ENCODE measurements at places on chromosomes 6 and 20.

DNA sequence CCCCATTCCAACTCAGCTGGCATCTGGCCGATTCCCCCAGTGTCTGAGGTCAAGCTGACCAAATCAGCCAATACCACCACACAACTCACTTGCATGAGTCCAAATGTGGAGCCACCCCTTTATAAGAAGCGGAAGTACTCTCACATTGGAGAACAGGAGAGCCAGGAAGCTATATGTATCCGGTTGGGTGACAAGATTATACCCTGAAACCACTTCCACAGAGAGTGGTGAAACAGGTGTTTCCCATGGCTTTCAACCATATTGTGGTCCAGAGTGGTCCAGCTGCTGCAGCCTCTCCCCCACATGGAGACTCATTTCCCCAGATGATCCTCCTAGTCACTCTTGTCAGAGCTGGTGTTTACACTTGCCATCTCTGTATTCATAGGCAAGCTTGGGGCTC, 24.0 kb upstream of the SERINC1 start:
- no peak for DNase-seq

DNA sequence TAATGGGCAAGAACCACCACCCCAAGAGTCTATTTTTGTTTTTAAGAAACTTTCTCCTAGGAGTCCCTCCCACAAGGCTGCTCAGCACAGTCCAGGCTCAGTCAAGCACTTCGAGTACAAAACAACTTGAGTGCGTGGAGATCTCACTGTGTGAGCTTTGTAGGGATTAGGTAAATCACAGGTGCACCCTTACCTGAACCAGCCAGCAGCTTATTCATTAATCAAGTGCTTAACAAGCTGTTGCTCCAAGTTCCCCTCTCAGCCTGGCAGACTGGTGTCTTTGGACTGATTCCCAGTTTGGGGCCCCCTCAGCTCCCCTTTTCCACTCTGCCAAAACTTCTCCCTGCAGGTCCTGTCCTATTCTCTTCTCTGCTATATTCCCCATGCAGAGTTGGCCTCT, 133.1 kb downstream of the LY86 start:
- DNase-seq, result no peak

GRCh38 chr20:33985280-33985679, 8.4 kb upstream of the RALY start:
- no peak for DNase-seq

GRCh38 chr20:45944151-45944964, 9.9 kb downstream of the PCIF1 start:
- no peak for DNase-seq

GRCh38 chr20:46774236-46774635, 64.8 kb downstream of the SLC2A10 start:
- no peak for DNase-seq

GRCh38 chr6:77561768-77562314, 91.0 kb upstream of the MEI4 start:
- DNase-seq, result peak; percentile 18

GRCh38 chr6:149221774-149222070, 95.8 kb upstream of the TAB2 start:
- no peak for DNase-seq

GRCh38 chr20:11261533-11262000, 587.8 kb upstream of the JAG1 start:
- DNase-seq, result peak; percentile 74

- DNase-seq, result no peak
Observed at GRCh38 chr20:59185809-59186208, 22.2 kb downstream of the ZNF831 start.

GRCh38 chr20:34079818-34080217, 32.2 kb downstream of the EIF2S2 start:
- DNase-seq, result no peak

DNA sequence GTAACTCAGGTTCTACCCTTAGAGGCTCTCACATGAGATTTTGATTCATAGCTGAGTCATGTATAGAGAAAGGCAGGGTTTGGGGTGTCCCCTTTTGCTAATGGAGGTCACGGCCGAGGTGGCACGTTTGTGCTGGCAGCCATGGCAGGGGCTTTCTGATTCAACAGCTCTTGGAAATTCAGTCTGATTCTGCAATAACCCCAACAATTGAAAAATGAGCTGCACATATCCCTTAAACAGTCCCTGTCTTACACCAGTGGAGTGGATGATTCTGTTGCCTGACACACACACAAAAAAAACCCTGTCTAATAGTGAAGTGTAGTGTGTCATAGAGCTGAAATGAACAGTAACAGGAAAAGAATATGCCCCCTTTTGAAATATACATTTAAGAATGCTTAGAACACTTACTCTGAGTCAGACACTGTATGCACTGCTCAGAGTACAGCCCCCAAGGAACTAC, 40.4 kb upstream of the ARG1 start:
- DNase-seq, result no peak

GRCh38 chr6:16704401-16705045, 56.7 kb downstream of the ATXN1 start:
- peak; percentile 53 for DNase-seq

- DNase-seq, result peak; percentile 94
Observed at GRCh38 chr6:125598422-125598821, 151.0 kb upstream of the HEY2 start.

DNA sequence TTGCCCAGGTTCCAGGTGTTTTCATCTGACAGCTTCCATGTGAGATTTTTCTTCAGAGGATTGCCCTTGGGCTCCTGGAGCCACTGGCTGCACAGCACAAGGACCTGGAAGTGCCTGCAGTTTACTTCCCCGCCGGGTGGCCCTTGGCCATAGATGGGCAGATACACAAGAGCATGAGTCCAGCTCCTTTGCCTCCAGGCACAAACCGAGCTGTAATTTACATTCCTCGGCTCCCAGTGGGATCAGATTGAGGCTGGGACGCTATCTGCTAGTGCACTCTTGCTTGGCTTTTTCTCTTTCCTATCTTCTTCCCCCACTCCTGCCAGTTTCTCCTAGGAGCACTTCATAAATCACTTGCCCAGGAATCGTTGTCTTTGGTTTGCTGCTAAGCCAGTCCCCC, 85.4 kb upstream of the RALY start:
- no peak for DNase-seq

GRCh38 chr20:64261138-64261537, 5.6 kb downstream of the PCMTD2 start:
- DNase-seq, result peak; percentile 76

DNA sequence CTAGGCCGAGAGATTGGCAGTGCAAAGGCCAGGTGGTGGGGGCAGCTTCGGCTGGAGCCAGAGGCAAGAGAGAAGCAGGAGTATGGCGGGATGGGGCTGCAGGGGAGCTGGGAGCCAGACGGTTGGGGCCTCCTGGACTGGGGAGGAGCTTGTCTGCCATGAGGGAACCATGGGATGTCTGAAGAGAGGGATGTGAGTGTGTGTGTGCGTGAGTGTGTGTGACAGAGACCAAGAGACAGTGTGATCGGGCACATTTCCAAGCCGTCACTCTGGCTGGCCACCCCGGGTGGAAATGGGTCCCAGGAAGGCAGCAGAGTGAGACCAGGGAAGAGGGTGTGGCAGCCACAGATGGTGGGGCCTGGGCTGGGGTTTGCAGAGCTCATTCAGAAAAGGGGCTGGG, 13.8 kb downstream of the PHACTR3 start:
- DNase-seq, result no peak

DNA sequence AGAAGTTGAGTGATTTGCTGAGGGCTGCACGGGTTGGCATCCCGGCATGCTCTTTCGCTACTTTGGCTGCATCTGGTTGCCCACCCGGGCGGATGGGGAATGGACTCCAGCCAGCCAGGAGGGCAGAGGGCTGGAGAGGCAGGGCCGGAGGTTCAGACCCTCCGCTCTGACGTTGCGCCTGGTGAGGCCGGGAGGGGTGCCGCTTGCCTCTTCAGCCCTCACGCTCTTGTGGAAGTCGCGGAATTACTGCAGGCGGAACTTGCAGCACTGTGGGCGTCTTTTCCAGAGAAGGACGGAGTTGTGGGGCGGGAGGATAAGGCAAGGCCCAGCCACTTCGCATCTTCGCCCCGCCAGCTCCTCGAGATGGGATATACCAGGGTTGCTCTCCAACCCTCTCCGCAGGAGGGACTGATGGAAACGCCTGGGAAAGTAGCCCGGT, 656 bp downstream of the RTEL1 start:
- DNase-seq, result peak; percentile 49

- no peak for DNase-seq
Observed at GRCh38 chr6:156457601-156458000, 319.6 kb upstream of the ARID1B start.

- DNase-seq, result no peak
Observed at GRCh38 chr6:44117397-44118128, 9.7 kb downstream of the MRPL14 start.

GRCh38 chr6:147067184-147067583, 137.0 kb upstream of the STXBP5 start:
- no peak for DNase-seq

DNA sequence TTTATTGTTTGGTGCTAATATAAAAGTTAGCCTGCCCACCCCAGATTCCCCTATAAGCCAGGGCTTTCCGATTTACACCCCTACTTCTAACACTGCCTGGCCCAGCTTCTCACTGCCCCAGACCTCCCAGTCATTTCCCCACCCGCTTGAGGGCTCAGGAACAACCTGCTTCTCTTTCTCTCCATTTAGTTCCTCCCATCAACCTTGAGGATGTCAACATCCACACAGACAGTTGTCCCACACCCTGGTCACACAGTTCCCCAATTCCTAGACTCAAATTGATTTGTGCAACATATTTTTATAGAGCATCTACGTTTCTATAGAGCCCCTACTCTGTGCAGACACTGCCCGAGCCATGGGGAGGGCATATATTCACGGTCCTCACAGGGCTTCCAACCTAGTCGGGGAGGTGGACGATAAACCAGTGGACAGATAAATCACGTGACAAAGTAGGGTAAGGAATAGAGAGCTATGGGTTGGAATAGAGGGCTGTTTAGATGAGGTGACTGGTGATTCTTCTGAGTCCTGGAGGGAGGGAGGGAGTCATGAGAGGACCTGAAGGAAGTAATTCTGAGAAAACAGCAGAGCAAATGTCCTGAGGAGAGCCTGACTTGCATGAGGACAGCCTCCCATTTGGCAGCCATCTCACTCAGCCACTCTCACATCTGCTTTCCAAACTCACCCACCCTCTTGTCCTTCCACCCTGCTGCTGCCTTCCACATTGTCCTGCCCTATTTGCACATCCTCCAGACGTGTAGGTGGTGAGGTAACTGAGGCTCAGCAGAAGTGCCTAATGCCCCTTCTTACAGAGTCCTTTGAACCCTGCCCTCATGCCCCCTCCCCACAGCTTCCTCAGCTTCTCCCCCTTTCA, 6.3 kb downstream of the GABRR2 start:
- no peak for DNase-seq

- DNase-seq, result peak; percentile 75
Observed at GRCh38 chr20:6976106-6976900, 208.8 kb downstream of the BMP2 start.

DNA sequence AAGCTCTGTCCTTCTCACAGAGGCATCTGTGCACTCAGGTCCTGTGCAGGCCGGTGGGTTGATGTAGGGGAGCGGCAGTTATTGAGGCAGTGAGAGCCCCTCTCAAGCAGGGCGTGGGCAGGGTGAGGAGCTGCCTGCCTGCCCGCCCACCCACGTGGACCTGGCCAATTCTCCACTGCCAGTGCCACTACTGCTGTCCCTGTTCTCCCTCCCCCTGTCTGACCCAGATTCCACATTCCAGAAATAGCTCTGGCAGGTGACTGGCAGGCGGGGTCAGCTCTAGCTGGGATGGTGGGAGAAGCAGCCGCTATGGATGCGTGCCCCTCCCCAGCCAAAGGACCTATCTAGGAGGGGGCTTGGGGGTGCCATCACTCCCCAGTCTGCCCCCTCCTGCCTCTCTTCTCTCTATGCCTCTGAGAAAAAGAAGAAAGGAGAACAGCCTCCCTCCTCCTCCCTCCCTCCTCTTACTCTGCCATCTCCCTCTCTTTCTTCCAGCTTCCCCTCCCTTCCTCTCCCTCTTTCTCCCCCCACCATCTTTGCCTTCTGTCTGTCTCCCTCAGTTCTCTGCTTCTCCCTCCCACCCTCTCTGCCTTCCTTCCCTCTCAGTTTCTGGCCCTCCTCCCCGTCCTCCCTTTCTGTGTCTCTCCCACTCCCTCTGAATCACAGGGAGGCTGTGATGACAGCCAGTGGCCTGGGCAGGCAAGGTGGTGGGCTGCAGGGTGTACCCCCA, 86.5 kb upstream of the MYL9 start:
- DNase-seq, result no peak

DNA sequence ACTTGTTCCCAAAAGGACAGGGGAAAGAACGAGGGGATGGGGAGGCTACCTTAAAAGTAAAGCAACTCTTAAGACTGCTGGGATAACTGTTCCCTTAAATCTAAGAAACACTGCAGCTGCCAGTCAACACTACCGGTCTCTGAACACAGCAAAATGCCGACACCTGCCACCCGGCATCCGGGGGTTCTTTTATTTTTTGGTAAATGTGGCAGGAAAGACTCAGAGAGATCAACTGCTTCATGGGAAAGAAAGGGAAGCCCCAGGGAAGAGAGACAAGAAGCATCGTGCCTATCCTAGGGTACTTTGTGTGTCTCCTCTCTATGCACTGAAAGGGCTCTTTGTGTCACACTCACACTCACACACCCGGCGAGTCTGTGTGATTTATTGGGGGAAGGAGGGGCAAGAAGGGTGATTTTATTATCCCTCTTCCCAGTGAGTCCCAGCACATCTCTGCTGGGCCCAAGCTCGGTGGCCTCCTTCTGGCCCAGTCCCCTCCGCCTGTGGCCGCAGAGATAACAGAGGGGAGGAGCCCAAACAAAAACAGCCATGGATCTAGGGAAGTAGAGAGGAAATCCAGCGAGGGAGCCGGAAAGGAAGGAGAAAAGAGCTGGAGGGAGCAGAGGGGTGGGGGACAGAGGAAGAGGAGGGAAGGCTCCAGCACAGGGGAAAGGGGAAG, 1.4 kb downstream of the FYN start:
- peak; percentile 25 for DNase-seq

- no peak for DNase-seq
Observed at GRCh38 chr6:138484018-138484731, 15.1 kb downstream of the NHSL1 start.

DNA sequence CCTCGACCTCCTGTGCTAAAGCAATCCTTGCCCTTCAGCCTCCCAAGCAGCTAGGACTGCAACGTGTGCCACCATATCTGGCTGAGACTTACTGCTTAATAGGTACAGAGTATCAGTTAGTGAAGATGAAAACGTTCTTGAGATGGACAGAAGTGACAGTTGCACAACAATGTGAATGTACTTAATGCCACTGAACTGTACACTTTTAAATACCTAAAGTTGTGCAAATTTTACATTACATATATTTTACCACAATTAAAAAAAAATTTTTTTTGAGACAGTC, 25.9 kb downstream of the NUDT3 start:
- no peak for DNase-seq

GRCh38 chr20:38449046-38449445, 13.9 kb upstream of the SNHG17 start:
- DNase-seq, result no peak

GRCh38 chr20:15395457-15395856, 1058.0 kb upstream of the FLRT3 start:
- DNase-seq, result no peak

GRCh38 chr6:144153260-144153659, 2.9 kb downstream of the STX11 start:
- DNase-seq, result no peak

- DNase-seq, result no peak
Observed at GRCh38 chr6:145660676-145661075, 74.6 kb downstream of the EPM2A start.

- peak; percentile 90 for DNase-seq
Observed at GRCh38 chr6:151290877-151291721, 51.3 kb downstream of the AKAP12 start.

- no peak for DNase-seq
Observed at GRCh38 chr6:89458704-89459103, 25.8 kb downstream of the ANKRD6 start.
